ENCODE measurements at places on chromosomes 3 and 15.
A peak's percentile ranks its signal among the peaks of the same experiment; 100 is the strongest.

GRCh38 chr15:96340348-96340597 lies 9.8 kb downstream of the NR2F2 start:
- no peak for DNase-seq

DNA sequence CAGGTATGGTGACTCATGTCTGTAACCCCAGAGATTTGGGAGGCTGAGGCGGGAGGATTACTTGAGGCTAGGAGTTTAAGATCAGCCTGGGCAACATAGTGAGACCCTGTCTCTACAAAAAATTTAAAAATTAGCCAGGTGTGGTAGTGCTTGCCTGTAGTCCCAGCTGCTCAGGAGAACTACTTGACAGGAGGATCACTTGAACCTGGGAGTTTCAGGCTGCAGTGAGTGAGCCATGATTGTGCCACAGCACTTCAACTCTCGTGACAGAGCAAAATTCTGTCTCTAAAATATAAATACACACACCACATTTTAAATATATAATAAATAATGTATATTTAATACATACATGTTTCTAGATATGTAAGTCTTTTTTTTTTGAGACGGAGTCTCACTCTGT lies 53.5 kb upstream of the TEX264 start:
- no peak for DNase-seq

GRCh38 chr3:140203510-140203909 lies 268.5 kb downstream of the CLSTN2 start:
- DNase-seq: peak; percentile 66

DNA sequence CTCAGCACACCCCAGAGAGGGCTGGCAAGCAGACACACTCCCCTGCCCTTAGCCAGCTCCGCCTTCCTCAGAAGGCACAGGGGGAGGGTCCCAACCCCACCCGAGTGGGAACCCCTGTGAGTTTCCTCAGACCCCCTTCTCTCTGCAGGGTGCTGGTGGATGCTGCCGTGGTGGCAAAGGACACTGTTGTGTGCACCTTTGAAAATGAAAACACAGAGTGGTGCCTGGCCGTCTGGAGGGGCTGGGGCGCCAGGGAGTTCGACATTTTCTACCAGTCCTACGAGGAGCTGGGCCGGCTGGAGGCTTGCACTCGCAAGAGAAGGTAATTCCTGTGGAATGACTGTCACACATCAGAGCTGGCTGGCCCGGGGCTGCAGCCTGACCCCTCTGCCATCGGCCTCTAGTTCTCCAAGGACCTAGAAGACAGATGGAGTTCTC lies 149.4 kb downstream of the LRRK1 start:
- no peak for DNase-seq

GRCh38 chr3:51940648-51941462 lies 849 bp downstream of the RRP9 start:
- DNase-seq: no peak

- DNase-seq: no peak
Measured at GRCh38 chr3:197613199-197613598, 57.4 kb upstream of the BDH1 start.

DNA sequence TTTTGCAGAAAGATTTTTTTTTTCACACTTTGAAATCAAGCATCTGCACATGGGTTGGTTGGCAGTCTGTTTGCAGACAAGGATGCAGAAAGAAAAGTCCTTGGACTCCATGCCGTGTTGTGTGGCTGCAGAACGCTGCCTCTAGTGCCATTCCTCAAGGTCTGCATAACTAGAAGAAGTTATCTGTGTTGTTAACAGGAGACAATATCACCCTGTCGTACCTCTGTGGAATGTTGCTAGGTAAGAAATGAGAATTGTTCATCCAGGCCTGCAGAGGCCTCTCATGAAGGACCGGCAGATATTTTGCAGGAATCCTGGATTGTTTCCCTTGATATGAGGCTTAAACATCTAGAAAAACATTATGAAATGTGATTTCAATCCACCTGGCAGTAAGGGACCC lies 58.5 kb upstream of the PPARG start:
- DNase-seq: no peak

DNA sequence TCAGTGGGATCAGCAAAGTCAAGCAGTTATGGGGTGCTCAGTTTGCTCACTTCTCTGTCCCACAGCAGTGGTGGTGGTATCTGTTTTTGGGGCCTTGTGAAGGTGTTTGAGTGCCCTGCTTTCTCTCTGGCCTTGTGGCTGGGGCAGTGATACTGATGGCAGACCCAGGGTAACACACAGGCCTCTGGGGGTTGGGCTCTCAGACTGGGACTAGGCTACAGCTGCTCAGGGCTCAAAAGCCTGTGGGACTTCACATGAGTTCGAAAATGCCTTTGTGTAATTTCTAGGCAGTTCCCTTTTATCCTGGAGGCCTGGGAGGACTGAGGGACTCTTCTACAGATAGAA lies 75.3 kb downstream of the STXBP5L start:
- no peak for DNase-seq

- DNase-seq: no peak
Measured at GRCh38 chr15:68812597-68813431, 7.9 kb downstream of the ANP32A start.

DNA sequence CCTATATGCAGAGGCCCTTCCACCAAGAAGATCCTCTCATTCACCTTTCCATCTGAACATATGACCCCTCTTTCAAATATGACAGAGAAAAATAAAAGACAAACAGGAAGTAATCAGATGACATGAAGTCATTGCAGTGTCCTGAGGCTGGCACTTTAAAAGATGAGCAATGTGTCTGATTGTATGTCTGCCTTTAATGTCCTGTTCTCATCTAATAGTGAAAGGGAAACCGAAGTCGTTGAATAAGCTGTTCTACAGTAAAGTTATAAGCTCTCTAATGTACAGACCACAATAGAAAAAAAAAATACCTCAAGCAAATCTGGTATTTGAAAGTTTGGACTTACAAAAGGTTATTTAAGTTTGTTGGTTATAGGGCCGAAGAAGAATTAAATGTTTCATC lies 243.0 kb downstream of the CLSTN2 start:
- DNase-seq: no peak

- no peak for DNase-seq
Measured at GRCh38 chr15:27826902-27827714, 272.0 kb downstream of the OCA2 start.

DNA sequence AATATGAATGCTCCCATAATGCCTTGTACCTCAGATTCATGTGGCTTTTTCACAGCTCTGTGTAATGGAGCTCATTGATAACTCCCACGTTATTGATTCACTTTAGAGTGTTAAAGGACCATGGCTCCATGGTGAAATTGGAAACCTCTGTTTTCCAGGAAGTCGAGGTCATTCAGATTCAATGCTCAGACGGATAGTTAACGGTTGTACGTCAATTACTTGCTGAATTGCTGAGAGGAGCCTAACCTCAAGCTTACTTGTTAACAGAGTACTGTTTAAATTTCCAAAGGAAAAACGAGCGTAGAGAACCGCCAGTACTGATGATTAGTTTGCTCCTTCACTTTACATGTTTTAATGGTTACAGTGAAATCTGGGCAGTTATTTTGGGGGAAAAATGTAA lies 11.1 kb downstream of the ABHD17C start:
- DNase-seq: no peak

- DNase-seq: no peak
Measured at GRCh38 chr3:115766587-115767482, 143.5 kb downstream of the GAP43 start.

DNA sequence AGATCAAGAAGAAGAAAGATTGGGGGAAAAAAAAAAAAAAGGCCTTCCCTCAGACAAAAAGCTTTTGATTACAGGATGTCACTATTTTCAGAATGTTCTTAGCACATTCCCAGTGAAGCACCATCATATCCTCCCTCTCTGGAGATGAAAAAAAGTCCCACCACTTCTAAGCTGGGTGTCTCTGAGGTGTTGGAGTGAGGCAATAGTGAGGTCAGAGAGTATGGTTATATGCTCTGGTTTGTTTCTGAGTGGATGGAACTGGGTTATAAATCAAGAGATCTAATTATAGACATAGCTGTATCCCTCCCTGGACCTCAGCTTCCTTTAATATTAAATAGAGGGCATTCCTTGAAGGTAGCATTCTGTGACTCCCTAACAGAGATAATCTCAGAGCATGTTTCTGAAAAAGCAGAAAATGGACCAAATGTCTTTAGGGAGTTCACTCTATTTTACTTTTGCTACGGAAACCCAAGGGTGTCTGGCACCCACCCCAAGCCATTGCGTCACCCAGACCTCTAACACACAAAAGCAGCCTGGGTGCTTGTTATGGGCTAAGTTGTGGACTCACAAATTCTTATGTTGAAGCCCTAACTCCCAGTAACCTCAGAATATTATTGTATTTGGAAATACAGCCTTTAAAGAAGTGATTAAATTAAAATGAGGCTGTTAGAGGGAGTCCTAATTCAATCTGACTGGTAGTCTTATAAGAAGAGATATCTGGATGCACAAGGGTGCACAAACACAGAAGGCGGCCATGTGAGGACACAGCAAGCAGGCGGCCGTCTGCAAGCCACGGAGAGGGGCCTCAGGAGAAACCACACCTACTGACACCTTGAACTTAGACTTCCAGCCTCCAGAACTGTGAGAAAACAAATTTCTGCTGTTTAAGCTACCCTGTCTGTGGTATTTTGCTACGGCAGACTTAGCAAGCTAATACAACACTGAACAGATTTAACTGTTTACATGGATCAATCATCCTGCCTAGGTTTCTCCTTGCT lies 81.5 kb downstream of the MB21D2 start:
- no peak for DNase-seq

GRCh38 chr15:60898896-60899295 lies 330.2 kb downstream of the RORA start:
- no peak for DNase-seq

- DNase-seq: no peak
Measured at GRCh38 chr15:59794229-59794886, 105.2 kb upstream of the BNIP2 start.

GRCh38 chr3:13715167-13715954 lies 164.5 kb downstream of the WNT7A start:
- DNase-seq: no peak

GRCh38 chr3:27715454-27715806 lies 6.7 kb downstream of the EOMES start:
- no peak for DNase-seq

GRCh38 chr15:51842852-51843737 lies 13.6 kb downstream of the TMOD3 start:
- DNase-seq: no peak

DNA sequence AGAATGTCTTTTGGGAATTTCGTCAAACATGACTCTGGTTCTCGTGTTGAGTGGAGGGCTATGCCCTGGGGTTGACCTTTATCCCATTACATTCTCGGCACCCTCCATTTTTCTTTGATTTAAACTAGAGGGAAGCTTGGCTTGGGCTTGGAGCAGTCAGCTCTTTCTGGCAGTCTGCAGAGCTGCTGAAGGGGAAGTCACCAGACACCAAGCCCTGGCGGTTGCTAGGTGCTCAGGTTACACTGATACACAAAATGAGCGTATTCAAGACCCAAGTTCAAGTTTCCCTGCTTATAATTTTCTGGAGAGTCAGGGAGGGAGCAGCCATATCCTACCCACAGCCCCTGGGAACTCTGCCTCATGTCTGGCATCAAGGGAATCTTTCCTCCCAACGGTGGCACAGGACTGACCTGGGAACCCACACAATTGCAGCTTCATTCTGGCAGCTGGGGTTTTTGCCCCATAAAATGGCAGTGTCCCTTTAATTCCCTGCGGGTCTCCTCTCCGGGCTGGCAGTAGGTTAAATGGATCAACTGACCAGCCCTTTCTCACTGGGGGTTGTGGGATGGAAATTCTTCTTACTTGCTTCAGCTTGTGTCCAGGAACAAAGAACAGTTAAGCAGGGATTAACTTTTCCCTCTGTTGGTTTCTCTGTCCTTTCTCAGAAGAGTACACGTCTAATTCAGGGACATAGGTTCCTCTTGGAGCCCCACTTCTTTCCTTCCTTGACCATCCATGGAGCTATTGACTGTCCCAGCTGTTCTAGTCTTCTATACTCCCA lies 110.0 kb upstream of the DLG1 start:
- DNase-seq: no peak

GRCh38 chr15:46278062-46278461 lies 643.2 kb downstream of the SQOR start:
- DNase-seq: peak; percentile 90

DNA sequence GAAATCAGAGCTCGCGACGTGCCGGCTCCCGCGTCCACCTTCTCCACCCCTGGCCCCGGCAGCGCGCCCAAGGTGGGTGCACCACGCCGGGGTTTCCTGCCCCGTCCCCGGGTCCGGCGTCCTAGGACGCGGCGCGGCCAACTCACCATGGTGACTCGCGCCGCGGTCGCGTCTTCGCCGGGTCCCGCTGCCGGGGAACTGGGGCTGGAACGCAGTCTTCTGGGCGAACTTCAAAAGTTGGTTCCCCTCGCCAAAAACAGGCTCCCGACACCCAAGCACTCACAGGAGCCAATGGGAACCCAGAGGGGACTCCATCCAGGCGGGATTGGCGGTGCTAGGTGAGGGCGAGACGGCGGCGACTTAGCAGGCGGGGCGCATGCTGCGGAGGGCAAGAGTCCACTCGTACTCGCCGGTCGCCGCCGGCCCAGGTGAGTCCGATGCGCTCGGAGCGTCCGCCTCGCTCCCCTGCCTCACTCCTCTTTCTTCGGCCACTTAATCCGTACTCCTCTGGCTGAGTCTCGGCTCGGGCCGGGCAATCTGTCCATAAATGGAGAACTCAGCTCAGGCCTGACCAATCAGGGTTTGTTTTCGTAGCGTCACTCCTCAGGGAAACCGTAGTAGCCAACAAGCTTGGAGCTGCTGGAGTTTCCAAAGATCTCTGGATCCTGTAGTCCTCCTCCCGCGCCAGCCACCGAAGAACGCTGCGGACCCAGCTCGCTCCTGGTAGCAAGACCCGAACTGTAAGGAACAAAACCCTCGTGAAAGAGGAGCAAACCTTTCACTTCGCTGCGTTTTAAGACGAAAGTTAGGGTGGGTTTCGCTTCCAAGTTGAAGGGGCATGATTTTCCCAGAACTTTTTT lies at the start of gene MYO1E:
TSS of gene MYO1E (minus strand) at position 520 of the 860 bp plus-strand sequence. CDS start at position 149, 371 bp downstream.
- DNase-seq: peak; percentile 39

GRCh38 chr15:77024273-77025082 lies 29.6 kb downstream of the PSTPIP1 start:
- DNase-seq: peak; percentile 31

GRCh38 chr15:99614749-99615288 lies 49.0 kb downstream of the MEF2A start:
- DNase-seq: no peak

DNA sequence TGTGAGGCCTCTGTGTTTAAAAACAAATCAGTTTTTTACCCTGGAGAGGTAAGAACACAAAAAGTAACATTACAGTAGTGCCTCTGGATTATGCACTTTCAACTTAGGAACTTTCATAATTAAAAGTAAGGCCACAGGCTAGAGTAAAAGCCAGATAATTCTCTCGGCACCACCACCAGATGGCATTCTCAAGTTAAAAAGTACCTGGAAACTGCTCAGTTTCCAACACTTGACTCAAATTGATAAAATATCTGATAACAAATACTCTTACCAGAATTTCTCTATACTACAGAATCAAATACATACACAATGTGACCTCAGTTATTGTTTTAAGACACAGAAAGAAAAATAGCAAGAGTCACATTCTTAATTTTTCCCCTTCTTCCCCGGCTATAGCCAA lies 19.9 kb downstream of the SPICE1 start:
- no peak for DNase-seq

GRCh38 chr3:98557324-98558010 lies 25.7 kb downstream of the GPR15 start:
- DNase-seq: no peak
